ENCODE measurements at places on chromosomes 11 and 22. TPM values are rescaled to one million over a fixed set of nuclear protein-coding genes. Genes with fewer than 3 reads are reported as not detected.

DNA sequence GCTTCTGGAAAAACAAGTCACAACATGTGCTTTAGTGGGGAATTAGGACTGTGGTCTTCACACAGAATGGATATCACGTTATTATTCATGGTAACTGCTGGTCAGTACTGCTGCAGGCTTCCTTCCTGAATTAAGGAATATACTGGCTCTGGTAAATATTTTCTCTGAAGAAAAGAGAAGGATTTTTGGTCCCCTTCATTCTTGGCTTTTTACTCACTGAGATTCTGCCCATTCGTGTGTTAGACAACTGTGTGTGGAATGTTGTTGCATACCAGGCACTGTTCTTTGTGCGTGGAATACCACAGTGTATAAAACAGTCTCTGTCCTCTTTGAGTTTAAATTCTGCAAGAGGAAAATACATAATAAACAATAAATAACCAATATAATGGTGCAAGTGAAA lies 80.3 kb downstream of the ALX4 start:
- no peak for DNase-seq

Gene LRRC75B
- 19.2 TPM for total RNA-seq

DNA sequence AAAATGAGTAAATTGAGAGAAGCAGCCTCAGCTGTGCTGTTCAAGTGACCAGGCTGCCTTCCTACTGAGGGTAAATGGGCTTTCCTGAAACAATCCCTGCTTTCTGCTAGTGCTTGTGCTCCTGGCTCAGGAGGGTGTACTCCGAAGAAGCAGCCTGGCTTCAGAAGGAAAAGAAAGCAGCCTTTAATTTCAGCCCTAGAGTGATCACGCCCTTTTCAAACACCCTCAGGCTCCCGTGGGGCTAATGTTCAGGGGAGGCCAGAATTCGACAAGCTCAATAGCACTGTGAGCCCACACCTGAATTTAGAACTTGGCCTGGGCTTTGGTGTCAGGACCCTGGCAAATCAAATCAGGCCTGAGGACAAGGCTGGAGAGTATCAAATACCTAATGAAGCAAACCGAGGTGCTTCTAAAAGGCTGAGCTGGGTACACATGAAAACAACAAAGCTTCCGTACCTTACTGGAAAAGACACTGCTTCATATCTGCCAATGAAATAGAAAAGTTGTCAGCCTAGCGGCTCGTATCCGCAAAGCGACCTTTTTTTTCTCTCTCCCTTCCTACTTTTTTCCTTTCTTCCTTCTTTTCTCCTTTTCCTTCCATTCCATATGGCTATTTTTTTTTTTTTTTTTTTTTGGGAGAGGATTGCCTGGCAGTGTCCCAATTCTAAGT lies 387.8 kb downstream of the SOX6 start:
- no peak for DNase-seq

DNA sequence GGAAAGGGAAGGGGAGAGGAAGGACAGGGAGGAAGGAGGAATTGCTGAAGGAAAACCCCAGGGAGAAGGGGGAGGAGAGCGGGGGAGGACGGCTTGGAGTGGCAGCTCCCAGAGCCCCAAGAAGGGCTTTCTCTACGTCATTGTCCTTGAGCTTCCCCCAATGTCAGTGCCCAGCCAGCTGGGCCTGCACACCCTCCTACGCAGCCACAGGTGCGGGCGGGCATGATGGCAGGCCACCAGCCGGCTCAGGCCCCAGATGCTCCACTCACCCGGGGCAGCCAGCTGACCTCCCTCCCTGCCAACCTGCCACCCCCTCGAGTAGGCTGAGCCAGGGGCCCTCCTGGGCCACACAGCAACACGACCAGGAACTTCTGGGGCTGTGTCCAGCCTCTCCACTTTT lies 11.2 kb downstream of the SYT7 start:
- no peak for DNase-seq
